Right lobe of liver (tissue), 6 donors: ENCODE measurements at places on chromosomes 6 and 20. TPM values are rescaled to one million over a fixed set of nuclear protein-coding genes. Genes with fewer than 3 reads are reported as not detected.

DNA sequence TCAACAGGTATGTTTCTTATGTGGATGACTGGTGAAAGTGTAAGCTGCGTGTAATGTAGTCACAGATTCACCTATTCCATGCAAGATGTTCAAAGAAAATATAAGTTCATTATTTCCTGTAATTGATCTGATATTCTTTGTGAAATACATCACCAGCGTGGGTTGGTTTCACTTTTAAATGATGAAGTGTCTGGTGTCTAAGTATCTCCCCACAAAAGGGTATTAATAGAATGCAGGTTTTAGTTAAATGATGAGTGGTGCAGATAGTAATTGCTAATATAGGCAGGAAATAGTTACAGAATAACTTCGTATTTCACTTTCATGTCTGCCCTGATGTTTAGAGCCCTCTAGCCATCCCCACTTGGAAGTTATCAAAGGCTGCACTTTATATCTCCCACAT lies 22.2 kb downstream of the PGBD1 start:
- no peak for DNase-seq
- H3K27ac ChIP-seq: no peak overlapping the region
- no peaks in the 10 kb centered on the region for H3K4me1 ChIP-seq
- no peaks in the 10 kb centered on the region for H3K27me3 ChIP-seq
- no peak overlapping the region for H3K4me3 ChIP-seq

DNA sequence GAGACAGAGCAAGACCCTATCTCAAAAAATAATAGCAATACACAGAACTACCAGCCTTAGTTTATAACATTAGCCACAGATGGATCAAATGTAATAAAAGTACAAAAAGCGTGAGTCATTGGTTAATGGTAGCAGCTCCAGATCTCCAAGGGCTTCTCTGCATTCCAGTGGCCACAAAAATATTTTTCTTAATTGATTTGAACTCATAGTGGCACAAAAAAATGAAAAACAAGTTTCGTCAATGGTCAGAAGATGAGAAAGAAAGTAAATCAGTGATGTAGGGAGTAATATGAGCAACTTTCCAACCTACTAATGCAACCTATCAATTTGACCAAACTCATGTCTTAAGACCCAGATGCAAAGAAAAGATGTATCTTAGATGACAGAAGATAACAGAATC lies 79.6 kb downstream of the CEP57L1 start:
- DNase-seq: no peak
- no peaks in the 10 kb centered on the region for H3K27me3 ChIP-seq
- no peak overlapping the region for H3K27ac ChIP-seq

DNA sequence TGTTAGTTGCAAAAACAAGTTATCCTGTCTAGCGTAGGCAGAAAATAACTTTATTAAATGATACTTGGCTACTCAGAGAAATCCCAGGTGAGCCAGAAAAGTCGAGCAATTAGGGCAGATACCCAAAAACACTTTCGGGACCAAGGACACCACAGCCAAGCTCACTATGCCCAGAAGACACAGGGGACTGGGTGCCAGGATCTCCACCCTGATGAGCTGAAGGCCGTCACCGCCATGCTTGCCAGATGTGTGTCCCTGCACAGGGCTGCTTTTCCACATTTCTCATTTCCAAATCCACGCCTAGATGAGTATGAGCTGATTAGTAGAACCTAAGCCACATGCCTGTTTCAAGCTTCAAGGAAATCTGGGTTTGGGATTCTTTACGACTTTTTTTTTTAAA lies 214.0 kb upstream of the SMLR1 start:
- H3K27ac ChIP-seq: no peak overlapping the region
- H3K36me3 ChIP-seq: no peaks in the 10 kb centered on the region
- H3K4me1 ChIP-seq: no peaks in the 10 kb centered on the region
- no peak for DNase-seq
- H3K27me3 ChIP-seq: no peaks in the 10 kb centered on the region

The CGA gene
- total RNA-seq: not detected

The CLDN20 gene
- total RNA-seq: not detected

GRCh38 chr6:139053382-139053781 lies 24.8 kb downstream of the ABRACL start:
- no peak overlapping the region for H3K27ac ChIP-seq
- H3K36me3 ChIP-seq: no peaks in the 10 kb centered on the region
- no peak for DNase-seq
- no peak overlapping the region for H3K4me3 ChIP-seq
- H3K4me1 ChIP-seq: no peaks in the 10 kb centered on the region

- DNase-seq: no peak
- H3K4me3 ChIP-seq: no peak overlapping the region
- H3K36me3 ChIP-seq: no peaks in the 10 kb centered on the region
- H3K27ac ChIP-seq: no peak overlapping the region
- no peaks in the 10 kb centered on the region for H3K4me1 ChIP-seq
- no peaks in the 10 kb centered on the region for H3K27me3 ChIP-seq
These were observed 58.4 kb downstream of the MTFR2 start for GRCh38 chr6:136191606-136192312.

The MTFR2 gene
- total RNA-seq: not detected

The CDSN gene
- total RNA-seq: not detected

The RMND1 gene
- total RNA-seq: 23.3 TPM

The MMP24 gene
- total RNA-seq: 1.5 TPM

The CRISP3 gene
- 0.24 TPM for total RNA-seq

GRCh38 chr6:70277470-70277869 lies 25.4 kb downstream of the COL9A1 start:
- no peak for DNase-seq
- no peaks in the 10 kb centered on the region for H3K36me3 ChIP-seq
- H3K27me3 ChIP-seq: no peaks in the 10 kb centered on the region
